Hindlimb muscle (tissue), 1 donor: ENCODE measurements at places on chromosomes 7 and 10. TPM values are rescaled to one million over a fixed set of nuclear protein-coding genes. Genes with fewer than 3 reads are reported as not detected.

DNA sequence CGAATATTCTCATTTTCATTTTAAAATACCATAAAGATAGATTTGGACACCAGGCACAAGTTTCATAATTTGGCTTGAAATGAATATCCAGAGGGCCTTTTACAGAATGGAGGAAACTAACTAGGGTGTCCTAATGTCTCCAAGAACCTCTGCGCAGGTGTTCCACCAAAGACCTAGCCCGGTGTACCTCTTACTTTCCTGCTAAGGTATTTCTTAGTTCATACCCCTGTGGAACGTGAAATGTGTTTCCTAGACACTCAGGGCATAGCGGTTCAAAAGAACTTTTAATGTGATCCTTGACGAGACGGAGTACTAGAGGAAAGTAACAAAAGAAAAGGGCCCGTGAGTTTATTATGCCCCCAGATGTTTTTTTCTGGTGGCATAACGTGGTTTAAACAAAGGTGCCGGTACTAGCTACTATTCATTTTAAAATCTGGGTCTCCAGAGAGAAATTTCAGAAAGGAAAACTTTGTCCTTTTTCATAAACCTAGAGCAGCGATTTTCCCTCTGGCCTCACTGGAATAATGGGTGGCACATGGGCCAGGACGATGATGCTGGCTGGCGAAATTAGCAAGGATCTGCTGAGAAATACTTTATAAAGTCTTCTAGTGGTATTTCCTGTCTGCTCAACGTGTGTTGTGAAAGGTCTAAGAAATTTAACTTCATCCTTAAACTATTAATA lies 1.4 kb downstream of the APBB1IP start:
- DNase-seq: no peak

- no peak for DNase-seq
Measured at GRCh38 chr7:112788778-112789343, 1.3 kb downstream of the TMEM168 start.

DNA sequence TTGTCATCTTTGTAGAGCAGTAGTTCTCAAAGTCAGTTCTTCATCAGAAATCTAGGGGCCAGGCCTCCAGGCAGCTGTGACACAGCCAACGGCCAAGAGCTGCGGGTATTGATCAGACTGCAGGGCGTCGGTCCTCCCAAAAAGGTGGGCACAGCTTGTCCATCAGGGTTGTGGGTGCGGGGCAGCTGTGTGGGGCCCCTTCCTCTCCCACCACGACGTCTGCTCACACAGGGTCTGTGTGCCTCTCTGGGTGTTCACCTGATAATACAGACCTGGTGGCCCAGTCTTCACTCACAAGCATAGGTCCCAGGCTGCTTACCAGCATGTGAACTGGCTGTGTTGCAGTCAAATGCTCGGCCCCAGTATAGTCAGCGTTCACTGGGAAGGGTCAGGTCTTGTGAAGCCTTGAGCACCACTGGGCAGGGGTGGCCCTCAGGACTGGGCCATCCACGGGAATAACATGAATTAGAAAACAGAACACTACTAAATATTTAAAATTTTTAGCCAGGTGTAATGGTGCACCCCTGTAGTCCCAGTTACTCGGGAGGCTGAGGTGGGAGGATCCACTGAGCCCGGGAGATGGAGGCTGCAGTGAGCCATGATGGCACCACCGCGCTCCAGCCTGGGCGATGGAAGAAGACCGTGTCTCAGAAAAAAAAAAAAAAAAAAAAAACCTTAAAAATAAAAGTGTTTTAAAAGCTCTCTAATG lies 102.8 kb upstream of the DIP2C start:
- DNase-seq: no peak

The PHKG1 gene
- 55.4 TPM for polyA plus RNA-seq

- DNase-seq: no peak
Measured at GRCh38 chr7:12923971-12924370, 236.5 kb downstream of the ARL4A start.

DNA sequence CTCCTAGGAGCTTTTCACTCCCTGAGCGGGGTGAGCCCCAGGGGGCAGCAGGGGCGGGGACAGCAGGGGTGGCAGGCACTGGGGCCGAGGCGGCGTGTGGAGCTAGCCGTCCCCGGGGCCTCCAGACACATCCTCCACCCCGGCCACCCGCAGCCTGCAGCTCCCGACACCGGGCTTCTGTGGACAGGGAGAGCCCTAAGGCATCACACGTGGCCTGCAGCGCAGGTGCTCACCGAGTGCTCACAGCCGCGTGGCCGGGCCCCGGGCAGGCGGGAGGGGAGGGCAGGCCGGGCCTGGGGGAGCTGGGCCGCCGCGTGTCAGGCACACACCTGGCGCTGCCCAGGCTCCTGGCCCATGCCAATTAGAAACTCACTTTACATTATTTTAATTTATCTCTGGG lies 51.4 kb downstream of the MICALL2 start:
- no peak for DNase-seq

DNA sequence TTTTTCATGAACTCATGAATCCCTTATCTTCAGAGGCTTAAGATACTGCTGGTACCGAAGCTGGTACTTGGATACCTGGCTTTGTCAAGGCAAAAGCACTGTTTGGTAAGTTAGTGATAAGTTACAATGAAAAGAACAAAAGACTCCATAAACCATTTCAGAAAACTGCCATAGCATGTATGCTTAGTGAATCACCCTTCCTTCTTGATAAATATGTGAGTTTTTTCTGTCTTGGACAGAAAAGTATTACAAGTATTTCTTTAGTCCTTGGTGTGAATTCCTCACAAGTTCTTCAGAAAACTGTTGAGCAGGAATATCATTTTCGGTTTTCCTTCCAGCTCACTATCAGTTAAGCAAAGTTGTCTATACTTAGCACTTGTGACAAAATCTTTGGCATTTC lies 25.6 kb downstream of the PUS7 start:
- no peak for DNase-seq

The ECHDC3 gene
- polyA plus RNA-seq: 9.6 TPM

DNA sequence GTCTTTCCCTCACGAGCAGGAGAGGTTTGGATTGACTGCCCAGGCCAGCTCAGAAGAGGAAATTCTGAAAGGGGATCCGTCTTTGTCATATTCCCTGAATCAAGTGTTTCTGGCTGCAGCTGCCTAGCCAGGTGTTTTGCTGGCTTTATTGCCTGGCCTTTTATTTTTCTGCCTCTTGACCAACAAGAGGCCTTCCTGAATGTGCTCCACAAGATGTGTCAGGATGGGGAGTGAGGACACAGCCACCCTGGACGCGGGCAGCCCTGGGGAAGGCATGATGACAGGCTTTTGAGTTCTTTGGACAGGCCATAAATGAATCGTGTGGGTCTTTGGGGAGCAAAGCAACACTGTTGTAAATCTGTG lies 163.6 kb downstream of the CAMK1D start:
- DNase-seq: no peak

The FAM13C gene
- 31.2 TPM for polyA plus RNA-seq

- DNase-seq: no peak
Measured at GRCh38 chr10:126294451-126294850, 93.8 kb downstream of the ADAM12 start.

The AGR3 gene
- not detected for polyA plus RNA-seq

DNA sequence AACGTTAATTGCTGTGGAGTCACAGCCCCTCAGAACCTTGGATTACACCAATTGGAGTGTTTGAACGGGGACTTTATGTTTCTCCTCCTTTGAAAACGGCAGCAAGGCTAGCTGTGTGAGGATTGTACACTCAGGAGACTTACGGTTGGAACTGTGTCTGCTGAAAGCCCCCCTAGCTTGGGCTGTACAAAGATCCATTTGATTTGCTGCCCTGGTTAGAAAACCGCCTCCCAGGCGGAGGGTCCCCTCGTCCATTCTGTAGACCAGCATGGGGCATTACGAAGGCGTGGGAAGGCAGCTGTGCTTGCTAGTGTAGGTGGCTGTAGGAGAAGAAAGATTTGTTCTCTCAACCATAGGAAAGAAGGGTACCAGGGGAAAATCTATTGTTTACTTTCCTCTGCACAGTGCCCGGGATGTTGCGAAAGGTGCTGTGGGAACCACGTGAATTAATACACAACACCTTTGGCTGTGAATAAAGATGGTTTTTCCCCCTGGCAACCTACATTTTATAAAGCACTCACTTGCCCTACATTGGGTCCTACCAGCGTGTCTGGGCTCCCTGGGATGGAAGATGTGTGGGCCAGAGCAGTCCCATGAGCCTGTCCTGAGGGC lies 73.4 kb upstream of the BTBD16 start:
- no peak for DNase-seq

The CAMK2B gene
- polyA plus RNA-seq: 17.7 TPM

The PLEKHS1 gene
- 0.10 TPM for polyA plus RNA-seq

DNA sequence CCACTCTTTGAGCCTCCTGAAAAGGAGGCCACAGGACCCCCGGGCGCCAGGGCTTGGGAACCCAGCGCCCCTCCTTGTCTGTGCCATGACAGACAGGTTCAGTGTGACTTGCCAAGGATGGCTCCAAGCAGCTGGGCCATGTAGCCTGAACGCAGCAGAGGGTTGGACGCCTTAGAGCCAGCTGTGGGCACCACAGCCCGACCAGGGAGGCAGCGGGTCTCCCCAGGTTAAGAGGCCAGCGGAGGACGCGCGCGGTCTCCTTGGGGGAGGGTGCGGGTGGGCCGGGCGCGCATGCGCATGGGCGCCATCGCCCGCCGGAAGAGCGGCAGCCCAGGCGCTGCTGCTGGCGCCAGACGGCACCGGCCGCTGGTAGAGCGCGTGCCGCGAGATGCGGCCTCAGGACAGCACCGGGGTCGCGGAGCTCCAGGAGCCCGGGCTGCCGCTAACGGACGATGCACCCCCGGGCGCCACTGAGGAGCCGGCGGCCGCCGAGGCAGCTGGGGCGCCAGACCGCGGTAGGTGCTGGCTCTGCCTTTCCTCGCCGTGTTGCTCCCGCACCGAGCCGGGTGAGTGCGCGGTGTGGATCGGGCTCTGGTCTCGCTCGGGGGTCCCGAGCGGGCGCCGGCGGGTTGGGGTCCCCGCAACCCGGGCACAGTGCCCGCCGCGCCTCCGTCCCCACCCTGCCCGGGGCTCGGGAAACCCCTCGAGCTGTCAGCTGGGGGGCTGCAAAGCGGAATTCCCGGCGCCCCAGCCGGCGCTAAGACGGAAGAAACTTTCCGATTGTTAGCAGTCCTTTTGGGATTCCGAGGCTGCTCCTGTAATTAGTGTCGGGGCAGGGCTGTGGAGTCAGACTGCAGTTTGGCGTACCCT lies at the start of gene SLC35G1:
Gene SLC35G1 (plus strand): TSS at position 333 of the 870 bp plus-strand sequence. CDS start 56 bp downstream, at position 389.
- DNase-seq: peak; percentile 73

- DNase-seq: peak; percentile 58
Measured at GRCh38 chr7:33062023-33062781, at the start of gene NT5C3A. NT5C3A (minus strand) TSS chr7:33062776; CDS start chr7:33062705, 71 bp downstream.

DNA sequence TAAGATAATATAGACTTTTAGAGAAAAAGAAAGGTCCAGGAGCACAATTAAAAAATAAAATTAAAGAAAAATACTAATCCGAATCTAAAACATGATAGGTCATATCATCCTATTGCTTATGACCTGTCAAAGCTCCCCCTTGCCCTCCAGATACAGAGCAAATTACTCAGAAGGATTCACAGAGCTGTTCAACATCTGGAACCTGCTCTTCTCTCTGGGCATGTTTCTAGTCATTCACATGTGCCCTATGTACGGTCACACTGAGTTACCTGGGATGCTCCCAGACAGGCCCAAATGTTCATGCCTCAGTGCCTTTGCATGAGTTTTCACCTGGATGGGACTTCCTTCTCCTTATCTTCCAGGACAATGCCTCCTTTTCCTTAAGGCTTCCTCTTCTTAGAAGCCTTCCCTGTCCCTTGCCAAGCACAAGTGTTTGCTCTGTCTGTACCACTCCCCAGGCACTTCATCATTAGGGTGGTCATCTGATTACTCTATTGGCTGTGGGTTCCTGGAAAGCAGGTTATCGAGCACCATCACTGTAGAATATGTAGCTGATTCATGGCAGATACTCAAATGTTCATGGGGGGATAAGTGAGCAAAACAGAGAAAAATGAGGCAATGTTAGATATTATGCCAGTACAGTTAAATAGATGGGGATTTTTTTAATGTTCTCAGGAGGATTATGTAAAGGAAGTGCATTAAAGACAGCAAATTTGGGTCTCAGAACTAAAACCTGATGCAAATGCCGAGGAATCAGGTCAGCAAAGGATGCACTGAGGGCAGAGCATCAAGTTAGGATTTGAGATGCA lies 12.0 kb upstream of the AOAH start:
- DNase-seq: no peak

- no peak for DNase-seq
Measured at GRCh38 chr10:88886557-88886956, 6.5 kb downstream of the STAMBPL1 start.

The HOXA6 gene
- polyA plus RNA-seq: 5.6 TPM

- DNase-seq: no peak
Measured at GRCh38 chr10:6002809-6003510, 25.6 kb upstream of the IL15RA start.

The TRIP6 gene
- 41.1 TPM for polyA plus RNA-seq

The PTCD1 gene
- 3.8 TPM for polyA plus RNA-seq

DNA sequence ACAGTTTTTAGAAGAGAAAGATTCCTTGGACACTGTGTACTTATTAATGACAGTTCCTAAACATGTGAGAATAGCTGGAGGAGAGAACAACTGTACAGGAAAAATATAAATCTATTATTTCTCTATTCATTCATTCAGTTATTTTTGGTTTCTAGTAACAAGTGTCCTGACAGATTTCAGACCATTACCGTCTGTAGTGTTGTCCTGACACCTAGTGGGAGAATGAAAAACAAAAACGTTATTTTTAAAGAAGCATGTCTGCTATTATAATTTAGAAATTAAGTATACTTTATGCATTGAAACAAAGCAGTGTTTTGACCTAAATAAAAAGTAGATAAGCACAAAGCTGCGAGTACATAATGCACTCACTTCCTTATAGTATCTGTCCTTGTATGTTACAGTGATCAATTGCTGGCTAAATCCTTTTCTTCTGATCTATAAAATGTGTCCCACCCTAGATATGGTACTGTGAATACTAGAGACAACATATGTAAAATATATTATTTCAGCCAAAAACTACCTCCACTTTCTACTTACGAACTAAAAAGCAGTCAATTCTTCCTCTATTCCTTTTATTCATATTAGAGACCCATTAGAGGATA lies 575.6 kb downstream of the ARL4A start:
- DNase-seq: peak; percentile 51

DNA sequence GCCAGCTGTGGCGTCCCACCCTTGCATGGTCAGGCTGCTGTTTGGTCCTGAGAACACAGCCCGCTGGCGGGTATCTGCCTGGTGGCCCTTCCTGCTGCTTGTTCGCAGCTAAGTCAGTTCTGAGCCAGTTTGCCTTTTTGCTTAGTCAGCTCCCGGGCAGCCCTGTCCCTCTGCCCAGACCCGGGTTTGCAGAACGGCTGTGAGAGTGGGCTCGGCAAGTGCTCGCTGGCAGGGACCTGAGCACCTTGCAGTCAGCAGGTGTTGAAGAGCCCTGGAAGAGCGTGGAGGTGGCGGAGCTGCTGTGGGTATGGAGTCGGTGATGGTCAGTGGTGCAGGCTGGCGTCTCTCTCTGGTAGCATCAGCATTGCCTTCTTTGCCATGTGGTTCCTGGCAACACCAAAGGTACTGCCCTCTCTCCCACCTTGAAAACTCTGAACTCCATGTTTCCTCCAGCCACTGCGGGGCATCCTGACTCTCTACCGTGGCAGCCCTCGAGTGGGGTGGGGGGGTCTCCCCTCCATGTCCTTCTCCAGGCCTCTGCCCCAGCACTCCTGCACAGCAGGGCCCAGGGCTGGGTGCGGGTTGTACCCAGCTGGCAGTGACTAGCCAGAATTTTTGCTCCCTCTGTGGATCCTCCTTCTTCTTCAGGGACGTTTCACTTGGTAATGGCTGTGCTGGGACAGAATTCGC lies 4.6 kb downstream of the INPP5A start:
- no peak for DNase-seq

- DNase-seq: no peak
Measured at GRCh38 chr10:90784771-90785170, 73.1 kb downstream of the HTR7 start.

GRCh38 chr7:105387508-105388355 lies 989 bp downstream of the SRPK2 start:
- DNase-seq: peak; percentile 58
